ENCODE measurements at places on chromosomes 11 and 22.

GRCh38 chr11:47306484-47306844, 36.5 kb downstream of the MADD start:
- DNase-seq, result no peak

DNA sequence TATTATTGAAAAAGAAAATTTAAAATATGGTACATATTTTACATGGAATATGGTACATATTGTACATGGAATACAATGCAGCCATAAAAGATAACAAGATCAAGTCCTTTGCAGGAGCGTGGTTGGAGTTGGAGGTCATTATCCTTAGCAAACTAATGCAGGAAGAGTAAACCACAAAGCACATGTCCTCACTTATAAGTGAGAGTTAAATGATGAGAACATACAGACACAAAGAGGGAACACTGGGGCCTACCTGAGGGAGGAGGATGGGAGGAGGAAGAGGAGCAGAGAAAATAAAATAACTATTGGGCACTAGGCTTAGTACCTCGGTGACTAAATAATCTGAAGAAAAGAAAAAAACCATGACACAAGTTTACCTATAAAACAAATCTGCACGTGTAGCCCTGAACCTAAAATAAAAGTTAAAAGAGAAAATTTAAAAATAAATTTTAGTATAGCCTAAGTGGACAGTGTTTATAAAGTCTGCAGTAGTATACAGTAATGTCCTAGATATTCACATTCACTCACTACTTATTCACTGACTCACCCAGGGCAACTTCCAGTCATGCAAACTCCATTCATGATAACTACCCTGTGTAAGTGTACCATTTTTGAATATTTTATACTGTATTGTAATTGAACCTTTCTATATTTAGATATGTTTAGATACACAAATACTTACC, 204.4 kb downstream of the FAM76B start:
- DNase-seq, result no peak

- DNase-seq, result no peak
These were observed 1.2 kb upstream of the ZFP91 start for GRCh38 chr11:58577555-58578135.

DNA sequence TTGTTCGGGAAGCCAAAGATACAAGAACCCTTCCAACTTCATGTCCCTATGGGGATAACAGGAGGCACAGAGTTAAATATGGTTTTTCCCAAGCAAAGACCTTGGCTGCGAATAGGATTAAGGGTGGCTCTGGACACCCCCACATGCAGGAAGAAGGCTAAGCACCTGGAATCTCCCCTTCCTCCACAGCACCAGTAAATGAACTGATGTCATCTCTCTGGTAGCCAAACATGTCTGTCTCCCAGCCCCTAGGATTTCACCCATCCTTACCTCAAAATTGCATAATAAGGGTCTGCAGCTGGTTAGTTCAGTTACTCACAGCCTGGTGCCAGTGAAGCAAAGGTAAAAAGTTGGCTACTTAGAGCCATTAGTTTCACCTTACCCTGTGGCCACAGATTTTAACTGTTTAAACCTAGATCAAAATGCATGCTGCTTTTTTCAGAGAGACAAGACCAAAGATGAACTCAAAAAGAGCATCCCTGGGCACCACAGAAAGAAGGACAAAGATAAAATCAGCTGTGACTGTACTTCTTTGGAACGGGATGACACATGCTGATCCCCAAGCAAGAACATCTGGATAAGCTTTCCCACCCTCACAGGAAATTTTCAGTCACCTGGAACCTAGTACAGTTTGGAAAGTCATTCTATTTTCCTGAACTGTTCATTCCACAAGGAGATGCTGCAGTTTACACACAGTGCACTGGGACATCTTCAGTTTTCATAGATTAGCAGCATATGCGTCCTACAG, 77.2 kb upstream of the AKIP1 start:
- DNase-seq, result no peak

- DNase-seq, result no peak
These were observed 28.0 kb upstream of the GNB1L start for GRCh38 chr22:19882446-19883381.

DNA sequence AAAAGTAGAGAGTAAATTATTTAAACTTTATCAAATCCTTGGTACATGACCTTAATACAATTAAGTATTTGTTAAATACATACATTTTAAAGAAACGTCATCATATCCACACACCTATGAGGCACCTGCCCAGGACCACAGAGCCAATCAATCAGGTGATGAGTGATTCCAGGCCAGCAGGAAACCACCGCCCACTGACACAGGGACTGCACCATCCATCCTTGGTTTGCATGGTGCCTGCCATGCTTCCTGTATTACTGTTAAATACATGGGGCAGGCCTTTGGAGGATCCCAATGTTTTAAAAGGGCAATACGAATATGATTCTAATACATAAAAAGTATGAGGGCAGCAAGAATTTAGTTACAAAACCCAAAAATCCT, 7.0 kb upstream of the TBC1D10A start:
- DNase-seq, result no peak

GRCh38 chr11:117185736-117186430, 7.3 kb downstream of the SIDT2 start:
- DNase-seq, result no peak

DNA sequence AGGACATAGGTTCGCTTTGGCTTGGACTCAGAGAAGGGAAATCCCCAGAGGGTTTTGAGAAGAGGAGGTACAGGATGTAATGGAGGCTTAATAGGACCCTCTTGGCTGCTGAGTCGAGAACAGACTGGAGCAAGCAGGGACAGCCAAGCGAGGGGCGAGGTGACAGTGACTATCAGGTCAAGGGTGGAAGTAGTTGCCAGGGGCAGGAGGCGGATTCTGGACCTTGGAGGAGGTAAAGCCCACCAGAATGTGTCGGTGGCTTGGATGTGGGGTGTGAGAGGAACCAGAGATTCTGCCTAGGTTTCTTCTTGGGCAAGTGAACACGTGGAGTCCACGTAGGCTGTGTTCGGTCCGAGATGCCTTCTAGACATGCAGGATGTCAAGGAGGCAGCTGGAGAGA, 4.4 kb downstream of the TRMT112 start:
- DNase-seq, result no peak

GRCh38 chr11:76591416-76591815, 79.1 kb downstream of the LRRC32 start:
- no peak for DNase-seq

GRCh38 chr11:67351275-67352005, 1.9 kb downstream of the POLD4 start:
- no peak for DNase-seq

DNA sequence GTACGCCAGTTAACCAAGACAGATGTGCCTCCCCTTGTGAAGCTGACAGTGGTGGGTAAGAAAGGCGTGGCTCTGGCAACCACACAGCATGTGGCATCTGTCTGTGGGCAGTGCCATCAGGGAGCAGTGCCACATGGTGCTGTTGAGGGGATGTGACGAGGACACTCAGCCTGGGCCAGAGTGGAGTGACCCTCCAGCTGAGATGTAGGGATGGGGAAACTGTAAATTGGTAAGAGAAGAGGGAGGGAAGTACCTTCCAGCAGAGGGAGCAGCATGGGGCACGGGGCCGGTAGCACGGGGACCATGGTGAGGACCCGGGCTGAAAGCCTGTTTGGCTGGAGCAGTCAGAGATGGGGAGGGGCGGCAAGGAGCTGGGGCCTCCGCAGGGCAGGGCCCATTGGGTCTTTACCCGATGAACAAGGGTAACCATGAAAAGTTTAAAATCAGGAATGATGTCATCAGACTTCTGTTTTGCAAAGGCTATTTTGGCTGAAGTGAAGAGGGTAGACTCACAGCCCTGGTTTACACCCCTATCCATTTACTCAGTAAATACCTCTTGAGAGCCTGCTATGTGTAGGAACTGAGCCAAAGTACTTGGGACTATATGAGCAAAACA, 10.4 kb downstream of the TMPRSS6 start:
- no peak for DNase-seq

- no peak for DNase-seq
These were observed 273.3 kb downstream of the CTTN start for GRCh38 chr11:70671611-70672010.

- no peak for DNase-seq
These were observed 46.8 kb downstream of the SLN start for GRCh38 chr11:107665018-107665417.

DNA sequence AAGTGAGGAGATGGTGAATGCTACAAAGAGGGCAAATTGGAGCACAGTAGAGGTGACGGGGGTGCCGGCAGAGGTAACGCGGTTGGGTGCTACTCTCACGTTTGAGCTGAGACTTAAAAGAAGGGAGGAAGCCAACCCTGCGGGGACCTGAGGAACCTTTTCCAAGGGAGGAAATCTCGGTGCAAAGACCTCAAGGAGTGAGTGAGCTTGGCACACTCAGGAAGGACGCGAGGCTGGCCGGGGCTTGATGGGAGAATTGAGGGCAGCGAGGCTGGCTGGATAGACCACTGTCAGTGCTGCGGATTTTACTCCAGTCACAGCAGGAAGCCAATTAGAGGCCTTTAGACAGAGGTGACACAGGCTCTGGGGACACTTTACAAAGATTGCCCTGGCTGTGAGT, 25.0 kb downstream of the TSKU start:
- DNase-seq, result no peak

DNA sequence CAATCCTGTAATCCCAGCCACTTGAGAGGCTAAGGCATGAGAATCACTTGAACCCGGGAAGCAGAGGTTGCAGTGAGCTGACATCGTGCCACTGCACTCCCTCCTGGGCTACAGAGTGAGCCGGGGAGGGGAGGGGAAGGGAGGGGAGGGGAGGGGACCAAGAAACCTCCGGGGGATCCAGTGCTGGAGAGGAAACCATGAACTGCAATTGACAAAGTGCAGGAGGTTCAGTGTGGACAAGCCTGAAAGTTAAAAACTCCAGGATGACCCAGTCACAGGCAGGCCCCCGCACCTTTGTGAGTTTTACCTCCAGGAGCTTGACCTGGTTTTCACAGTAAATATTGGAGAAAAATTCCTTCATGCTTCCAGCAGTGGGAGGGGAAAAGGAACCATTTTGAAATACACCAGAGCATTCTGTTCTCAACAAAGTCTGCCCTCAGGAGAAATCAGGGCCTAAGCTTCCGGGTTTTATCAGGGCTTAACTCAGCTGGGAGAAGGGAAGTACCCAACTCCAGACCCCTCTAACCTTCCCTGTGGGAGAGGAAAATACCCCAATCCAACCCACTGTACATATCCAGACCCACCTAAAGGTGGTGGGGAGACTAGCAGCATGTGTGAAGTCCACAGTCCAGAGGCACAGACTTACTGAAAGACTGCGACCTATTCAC, 15.5 kb upstream of the ZFTA start:
- no peak for DNase-seq

DNA sequence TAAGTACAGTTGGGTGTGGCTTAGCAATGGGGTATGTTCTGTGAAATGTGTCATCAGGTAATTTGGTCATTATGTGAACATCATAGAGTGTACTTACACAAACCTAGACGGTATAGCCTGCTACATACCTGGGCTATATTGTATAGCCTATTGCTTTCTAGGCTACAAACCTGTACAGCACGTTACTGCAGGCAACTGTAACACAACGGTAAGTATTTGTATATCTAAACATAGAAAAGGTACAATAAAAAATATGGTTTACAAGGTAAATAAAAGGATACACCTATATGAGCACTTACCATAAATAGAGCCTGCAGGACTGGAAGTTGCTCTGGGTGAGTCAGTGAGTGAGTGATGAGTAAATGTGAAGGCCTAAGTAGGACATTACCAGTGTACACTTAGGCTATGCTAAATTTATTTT, 73.1 kb upstream of the GDPD4 start:
- DNase-seq, result no peak

DNA sequence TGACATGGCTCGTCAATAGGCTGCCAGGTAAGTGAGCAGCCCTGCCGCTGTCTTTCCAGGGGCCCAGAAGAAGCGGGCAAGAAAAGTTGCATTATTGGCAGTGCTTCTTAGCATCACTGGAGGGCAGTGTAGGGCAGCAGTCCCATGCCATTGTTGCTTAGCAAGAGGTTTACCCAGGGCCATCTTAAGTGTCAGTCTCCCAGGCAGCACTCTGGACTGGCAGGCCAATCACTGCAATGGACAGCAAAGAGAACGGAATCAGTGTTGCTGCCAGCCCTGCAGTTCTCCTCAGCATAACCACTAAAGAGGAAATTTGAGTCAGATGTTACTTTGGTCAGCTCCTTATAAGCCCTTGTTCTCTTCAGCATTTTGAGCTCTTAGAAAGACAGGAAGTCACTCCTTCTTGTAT, 13.4 kb upstream of the GRK2 start:
- DNase-seq, result no peak

GRCh38 chr11:64776875-64777274, 1.5 kb downstream of the SF1 start:
- no peak for DNase-seq

DNA sequence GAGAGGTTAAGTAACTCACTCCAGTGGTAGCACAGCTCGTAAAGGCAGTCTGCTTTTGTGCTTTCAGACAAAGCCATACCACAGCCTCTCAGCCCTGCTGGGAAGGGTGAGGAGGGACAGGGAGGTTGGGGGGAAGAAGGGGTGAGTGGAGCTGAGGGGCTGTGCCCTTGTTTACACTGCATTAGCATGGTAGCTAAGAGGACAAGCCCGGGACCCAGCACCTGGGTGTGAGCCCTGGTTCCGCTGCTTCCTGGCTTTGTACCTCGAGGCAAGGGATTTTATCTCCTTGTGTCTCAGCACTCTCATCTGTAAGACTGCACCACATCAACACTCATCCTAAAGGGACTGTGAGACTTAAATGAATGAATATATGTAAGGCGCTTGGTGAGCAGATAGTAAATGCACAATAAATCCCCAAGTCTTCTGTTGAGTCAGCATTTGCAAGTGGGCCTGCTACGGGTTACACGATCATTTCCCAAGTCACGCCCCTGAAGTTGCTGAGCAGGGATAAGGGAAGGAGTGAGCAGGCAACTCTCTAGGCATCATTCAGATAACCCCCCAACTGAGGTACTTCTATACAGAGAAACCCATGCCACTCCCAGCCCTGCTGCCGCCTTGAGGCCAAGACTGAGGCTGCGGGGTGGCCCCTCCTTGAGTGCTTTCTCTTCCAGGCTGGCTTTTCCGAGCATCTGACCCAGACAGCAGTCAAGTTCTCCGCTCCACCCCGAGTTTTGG, 7.5 kb downstream of the RASD2 start:
- DNase-seq, result no peak

DNA sequence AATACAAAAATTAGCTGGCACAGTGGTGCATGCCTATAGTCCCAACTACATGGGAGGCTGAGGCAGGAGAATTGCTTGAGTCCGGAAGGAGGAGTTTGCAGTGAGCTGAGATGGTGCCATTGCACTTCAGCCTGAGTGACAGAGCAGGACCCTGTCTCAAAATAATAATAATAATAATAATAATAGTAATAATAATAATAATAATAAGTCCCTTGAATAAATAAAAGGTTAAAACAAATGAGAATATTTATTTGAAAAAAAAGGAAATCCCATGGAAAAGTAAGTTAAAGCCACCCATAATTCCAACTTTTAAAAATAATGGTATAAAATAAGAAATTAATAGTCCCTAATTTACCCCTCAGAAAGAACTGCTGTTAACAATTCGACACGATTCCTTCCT, 10.0 kb upstream of the NAV2 start:
- DNase-seq, result no peak

Measured in NCI-H187 (cell line).